ELR (cell line): ENCODE measurements at places on chromosomes 6 and 20.

GRCh38 chr6:81561731-81562130 is 190.8 kb downstream of the TENT5A start:
- DNase-seq, result no peak

GRCh38 chr6:105215506-105215905 is 35.7 kb upstream of the POPDC3 start:
- DNase-seq, result no peak

DNA sequence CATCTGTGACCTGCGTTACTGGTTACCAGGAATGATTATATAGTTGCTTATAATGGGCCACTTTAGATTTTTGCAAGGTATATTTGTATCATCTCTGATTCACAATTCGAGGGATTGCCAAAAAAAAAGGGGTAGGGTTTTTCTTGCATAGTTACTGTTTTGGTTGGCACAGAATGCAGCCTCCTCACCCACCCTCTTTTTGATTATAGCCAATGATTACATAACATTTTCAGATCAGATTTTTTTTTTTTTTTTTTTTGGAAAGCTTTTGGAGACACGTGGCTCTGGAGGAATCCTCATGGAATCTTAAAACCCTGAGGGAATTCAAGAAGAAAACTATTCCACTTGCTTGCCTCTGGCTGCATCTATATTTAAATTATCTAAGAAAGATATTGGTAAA is 53.7 kb downstream of the UST start:
- no peak for DNase-seq

GRCh38 chr20:46740214-46740609 is 30.8 kb downstream of the SLC2A10 start:
- DNase-seq, result no peak
